BE2C (cell line): ENCODE measurements at places on chromosomes 5 and 9.

DNA sequence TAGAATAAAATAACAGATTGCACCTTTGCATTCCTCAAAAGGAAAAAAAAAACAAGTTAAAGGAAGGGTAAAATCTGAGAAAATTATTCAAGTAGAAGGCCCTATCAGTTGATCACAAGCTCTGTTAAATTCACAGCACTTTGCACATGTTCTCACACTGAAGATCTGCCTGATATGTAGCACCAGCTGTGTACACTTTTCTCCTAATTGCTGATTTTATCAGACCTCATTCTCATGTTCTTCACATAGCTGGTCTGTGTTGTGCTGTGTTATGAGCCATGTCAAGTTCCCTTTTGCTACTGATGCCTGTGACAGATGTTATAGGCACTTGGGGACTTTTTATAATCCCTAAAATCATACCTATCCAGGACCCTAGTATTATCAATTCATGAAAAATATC, 390.4 kb upstream of the PRR16 start:
- no peak for DNase-seq

GRCh38 chr9:133726401-133727276, 11.5 kb downstream of the SARDH start:
- DNase-seq = peak; percentile 82

DNA sequence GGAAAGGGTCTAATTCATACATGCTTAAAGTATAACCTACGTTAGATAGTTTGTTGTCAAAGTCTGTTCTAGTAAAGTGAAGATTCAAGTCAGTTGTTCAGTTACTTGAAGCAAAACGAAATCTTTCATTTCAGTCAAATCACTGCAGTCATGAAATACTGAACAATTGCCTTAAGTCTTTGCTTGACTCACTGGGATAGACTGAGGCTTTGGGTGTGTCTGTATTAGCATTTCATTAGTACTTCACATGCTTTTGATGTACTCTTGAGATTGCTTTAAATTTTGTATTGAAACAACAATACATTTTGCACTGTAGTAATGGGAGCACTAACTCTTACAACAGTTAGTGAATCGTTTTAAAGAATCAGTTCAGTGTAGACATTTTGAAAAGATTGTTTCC, 4.0 kb upstream of the CMYA5 start:
- DNase-seq = no peak

DNA sequence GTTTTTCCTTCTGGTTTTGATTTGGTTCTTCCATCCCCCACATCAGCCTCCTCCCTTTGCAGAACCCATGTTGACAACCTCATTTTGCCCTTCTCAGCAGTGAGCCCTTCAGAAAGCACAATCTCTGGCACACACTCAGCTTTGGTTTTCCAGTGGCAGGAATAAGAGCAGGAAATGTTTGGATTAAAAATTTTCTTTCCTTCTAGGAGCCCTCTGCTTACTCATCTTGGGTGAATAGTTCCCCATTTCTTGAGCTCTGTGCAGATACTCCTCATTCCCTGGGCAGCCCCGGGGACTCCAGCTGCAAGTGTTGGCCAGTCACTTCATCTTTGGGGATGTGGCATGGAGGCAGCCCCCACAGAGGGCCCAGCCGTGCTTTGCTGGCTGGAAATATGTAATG, 170.5 kb downstream of the NR3C1 start:
- DNase-seq = no peak

- no peak for DNase-seq
These were observed 142.6 kb upstream of the ST8SIA4 start for GRCh38 chr5:101045689-101046088.

GRCh38 chr5:158899211-158899610, 200.5 kb downstream of the EBF1 start:
- DNase-seq = no peak

DNA sequence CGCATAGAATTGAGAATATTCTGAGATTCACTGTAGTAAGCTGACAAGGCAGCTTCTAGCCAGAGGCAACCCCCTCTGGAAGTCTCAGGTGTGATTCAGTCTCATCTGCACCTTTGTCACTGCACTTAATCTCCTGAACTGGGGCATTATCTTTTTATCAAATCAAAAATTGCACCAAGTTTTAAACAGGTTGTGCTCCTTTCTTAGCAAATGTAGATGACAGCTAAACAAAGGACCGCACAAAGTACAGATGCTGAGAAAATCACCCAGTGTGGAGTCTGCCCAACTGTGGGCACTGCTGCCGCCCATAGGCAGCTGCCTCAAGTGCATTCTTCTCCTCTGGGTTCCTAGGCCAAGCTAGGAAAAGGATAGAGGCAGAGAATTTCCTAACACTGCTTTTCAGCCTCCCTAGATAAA, 51.1 kb downstream of the STARD4 start:
- DNase-seq = peak; percentile 75

GRCh38 chr5:115402822-115403577, 106.5 kb upstream of the CCDC112 start:
- DNase-seq = no peak
